ENCODE measurements at places on chromosomes 3 and 15.

- DNase-seq: no peak
Observed at GRCh38 chr15:101148166-101148880, 103.5 kb downstream of the CHSY1 start.

- DNase-seq: no peak
Observed at GRCh38 chr3:173734895-173735294, 337.4 kb downstream of the NLGN1 start.

GRCh38 chr15:67066041-67066958, 898 bp downstream of the SMAD3 start:
- DNase-seq: peak; percentile 44

- DNase-seq: no peak
Observed at GRCh38 chr3:189458528-189458927, 172.7 kb upstream of the TP63 start.

DNA sequence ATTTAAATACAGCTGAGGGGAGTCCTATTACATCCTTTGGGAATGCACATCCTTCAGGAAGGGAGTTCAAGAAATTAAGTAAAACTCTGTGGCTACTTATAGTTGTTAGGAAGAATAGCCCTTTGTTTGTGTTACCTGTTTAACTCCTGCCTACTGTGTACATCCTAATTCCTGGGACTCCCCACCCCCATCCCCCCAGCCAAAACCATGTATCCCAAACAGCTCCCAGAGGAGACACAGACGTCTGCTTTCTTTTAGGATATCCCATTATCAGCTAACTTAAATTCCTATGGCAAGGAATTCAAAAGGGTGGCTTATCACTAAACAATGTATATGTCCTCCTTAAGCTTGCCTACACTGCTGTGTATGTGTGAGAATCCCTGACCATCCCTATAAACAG, 581.7 kb downstream of the DIPK2A start:
- DNase-seq: no peak

GRCh38 chr3:104892044-104892443, 474.7 kb upstream of the ALCAM start:
- no peak for DNase-seq

GRCh38 chr3:159964166-159964973, 24.3 kb upstream of the IL12A start:
- DNase-seq: no peak
